ENCODE measurements at places on chromosomes 3 and 15.

GRCh38 chr15:99826157-99826780 is 93.0 kb upstream of the LYSMD4 start:
- no peak for DNase-seq

- no peak for DNase-seq
Observed at GRCh38 chr3:113054552-113054951, 63.8 kb downstream of the GTPBP8 start.

- no peak for DNase-seq
Observed at GRCh38 chr3:112389961-112390360, 57.0 kb downstream of the CD200 start.

DNA sequence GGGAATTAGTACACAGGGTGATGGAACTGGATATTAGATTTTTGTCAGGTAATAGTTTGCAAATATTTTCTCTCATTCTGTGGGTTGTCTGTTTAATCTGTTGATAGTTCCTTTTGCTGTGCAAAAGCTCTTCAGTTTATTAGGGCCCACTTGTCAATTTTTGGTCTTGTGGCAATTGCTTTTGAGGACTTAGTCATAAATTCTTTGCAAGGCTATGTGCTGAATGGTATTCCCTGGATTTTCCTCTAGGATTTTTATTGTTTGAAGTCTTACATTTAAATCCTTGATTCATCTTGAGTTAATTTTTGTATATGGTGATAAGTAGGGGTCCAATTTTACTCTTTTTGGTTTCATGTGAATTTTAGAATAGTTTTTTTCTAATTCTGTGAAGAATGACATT is 111.3 kb downstream of the ARRDC4 start:
- DNase-seq: no peak

GRCh38 chr3:118208642-118209041 is 826.0 kb downstream of the IGSF11 start:
- no peak for DNase-seq

GRCh38 chr3:55286693-55287092 is 200.4 kb downstream of the WNT5A start:
- DNase-seq: no peak

DNA sequence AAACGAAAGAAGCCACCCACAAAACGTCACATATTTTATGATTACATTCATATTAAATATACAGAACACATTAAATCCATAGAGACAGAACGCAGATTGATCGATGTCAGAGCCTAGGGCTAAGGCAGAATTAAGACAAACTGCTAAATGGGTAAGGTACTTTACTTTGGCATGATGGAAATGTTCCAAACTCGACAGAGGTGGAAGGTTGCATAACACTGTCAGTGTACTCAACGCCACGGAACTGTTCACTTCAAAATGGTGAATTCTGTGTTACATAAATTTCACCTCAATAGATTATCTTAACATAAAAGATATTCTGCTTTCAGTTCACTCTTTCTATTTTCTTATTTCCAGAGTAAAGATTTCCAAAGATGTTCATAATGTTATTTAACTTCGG is 158.4 kb downstream of the TBC1D5 start:
- no peak for DNase-seq

GRCh38 chr3:4504340-4505261 is 11.5 kb downstream of the ITPR1 start:
- DNase-seq: peak; percentile 19

DNA sequence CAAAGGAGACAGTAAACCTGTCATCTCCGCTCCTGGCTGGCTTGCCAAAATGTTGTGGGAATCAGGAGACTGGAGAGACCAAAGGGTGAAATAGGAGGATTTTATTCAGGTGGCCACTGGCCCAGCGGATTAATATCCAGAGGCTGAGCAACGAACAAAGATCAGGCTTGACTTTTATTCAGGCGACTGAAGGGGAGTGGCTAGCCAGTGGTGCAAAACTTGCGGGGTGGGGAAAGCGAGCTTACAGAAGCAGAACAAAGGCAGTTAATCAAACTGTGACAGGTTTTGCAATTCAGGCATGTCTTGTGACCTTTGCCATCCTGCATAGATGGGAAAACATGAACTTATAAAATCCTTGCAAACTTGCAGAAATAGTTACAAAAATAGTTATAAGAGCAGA is 19.8 kb upstream of the ACAD9 start:
- no peak for DNase-seq

DNA sequence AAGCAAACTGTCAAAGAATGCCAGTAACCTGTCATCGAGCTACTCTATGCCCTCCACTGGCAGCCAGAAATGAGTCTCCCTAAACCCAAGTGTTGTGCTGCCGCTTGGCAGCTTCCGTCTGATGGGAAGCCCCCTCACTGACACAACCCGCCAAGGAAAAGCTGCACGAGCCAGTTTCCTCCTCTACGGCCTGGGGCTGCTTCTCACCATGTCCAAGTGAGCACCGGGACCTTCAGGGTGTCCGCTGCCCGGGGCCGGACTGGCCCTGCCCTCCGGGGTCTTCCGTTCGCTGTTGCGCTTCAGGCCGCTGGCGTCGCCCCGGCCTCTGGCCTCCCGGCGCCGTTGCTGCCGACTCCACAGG is 490 bp downstream of the TOMM70 start:
- DNase-seq: peak; percentile 3

- DNase-seq: no peak
Observed at GRCh38 chr3:153437666-153438065, 275.6 kb downstream of the RAP2B start.

- DNase-seq: no peak
Observed at GRCh38 chr3:14497321-14497720, 42.8 kb downstream of the GRIP2 start.

GRCh38 chr3:133371181-133371580 is 28.7 kb upstream of the BFSP2 start:
- DNase-seq: no peak

GRCh38 chr3:12413721-12414255 is 70.5 kb upstream of the TSEN2 start:
- DNase-seq: no peak

- DNase-seq: no peak
Observed at GRCh38 chr15:34490417-34491193, 53.0 kb upstream of the GOLGA8A start.

- no peak for DNase-seq
Observed at GRCh38 chr3:16474920-16475319, 38.6 kb downstream of the RFTN1 start.

- DNase-seq: no peak
Observed at GRCh38 chr3:50260942-50261441, 8.0 kb upstream of the SEMA3B start.

GRCh38 chr3:135929670-135930069 is 35.9 kb upstream of the PPP2R3A start:
- no peak for DNase-seq

- peak; percentile 54 for DNase-seq
Observed at GRCh38 chr15:74955796-74956647, 550 bp downstream of the RPP25 start.

DNA sequence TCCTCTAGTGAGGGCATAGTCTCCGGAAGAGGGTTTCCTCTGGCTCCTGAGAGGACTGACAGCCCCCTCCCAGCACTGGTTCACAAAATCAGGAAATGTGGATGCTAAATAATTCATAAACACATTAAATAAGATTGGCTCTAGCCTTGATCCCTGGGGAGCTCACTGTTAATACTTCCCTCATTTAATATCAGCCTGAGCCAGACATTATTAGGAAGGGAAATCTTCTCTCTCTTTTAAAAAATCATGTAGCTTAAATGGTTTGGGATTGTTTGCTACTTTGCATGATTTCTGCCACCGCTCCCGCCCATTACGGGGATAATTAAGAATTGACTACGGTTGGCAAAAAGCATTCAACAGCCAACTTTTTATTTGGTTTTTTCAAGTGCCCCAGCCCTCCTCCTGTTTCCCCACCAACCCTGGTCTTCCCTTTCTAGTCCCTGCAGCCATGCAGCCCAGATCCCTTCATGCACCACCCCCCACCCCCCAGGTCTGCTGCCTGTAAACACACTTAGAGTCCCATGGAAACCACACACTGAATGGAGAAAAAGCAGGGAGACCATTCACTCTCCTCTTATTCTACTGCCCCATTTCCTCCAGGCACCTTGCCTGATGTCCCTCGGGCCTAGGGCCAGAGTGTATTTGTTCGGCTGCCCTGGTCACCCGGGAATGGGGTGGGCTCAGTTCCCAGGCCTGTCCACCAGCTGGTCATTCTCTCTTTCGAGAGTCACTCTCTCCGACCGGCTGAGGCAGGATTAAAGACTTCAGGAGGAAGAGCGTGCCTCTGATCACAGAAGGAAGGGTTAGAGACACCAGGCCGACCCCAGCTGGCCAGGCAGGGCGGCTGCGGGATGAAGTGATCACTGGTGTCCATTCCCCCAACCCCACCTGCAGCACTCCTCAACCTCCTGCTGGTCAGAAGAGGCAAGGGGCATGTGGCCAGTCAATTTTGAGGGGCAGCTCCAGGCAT is 45.1 kb downstream of the SEMA5B start:
- no peak for DNase-seq

DNA sequence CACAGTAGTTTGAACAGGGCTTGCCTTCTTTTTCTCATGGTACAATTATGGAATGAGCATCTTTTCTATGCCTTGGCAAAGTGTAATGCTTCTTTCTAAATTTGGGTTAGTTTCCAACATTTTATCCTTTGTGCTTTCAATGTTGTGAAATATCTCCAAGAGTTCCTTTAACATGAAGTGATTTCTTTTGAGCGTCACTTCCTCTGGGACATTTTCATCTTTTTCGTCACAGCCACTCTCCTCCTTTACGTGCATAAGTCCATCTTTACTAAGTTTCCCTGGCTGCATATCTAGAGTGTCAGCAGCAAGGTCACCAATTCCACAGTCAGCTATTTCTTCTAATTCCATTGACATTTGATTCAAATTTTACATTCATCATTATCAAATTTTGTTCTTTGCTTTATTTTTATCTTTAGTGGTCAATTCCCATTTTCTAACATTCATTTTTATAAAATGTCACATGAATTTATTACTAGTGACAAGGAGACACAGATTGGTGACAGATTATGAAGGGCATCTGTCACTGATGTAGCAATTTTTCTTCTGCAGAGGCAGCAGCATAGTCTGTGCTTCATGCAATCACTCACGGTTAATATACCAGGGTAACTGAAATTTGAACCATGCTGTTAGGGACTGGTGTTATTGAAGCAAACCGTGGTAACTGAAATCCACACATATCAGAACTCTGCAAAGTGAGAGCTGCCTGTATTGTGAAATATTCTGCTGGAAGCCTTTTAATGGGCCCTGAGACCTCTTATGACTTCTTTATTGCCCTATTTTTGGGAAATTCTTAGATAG is 126.5 kb upstream of the THBS1 start:
- no peak for DNase-seq

DNA sequence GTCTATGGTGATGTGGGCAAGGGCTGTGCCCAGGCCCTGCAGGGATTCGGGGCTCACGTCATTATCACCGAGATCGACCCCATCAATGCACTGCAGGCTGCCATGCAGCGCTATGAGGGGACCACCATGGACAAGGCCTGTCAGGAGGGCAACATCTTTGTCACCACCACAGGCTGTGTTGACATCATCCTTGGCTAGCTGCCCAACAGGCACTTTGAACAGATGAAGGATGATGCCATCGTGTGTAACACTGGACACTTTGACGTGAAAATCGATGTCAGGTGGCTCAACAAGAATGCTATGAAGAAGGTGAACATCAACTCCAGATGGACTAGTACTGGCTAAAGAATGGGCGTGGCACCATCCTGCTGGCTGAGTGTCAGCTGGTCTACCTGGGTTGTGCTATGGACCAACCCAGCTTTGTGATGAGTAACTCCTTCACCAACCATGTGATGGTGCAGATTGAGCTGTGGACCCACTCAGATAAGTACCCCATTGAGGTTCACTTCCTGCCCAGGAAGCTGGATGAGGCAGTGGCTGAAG is 6.1 kb upstream of the USP8 start:
- DNase-seq: no peak

DNA sequence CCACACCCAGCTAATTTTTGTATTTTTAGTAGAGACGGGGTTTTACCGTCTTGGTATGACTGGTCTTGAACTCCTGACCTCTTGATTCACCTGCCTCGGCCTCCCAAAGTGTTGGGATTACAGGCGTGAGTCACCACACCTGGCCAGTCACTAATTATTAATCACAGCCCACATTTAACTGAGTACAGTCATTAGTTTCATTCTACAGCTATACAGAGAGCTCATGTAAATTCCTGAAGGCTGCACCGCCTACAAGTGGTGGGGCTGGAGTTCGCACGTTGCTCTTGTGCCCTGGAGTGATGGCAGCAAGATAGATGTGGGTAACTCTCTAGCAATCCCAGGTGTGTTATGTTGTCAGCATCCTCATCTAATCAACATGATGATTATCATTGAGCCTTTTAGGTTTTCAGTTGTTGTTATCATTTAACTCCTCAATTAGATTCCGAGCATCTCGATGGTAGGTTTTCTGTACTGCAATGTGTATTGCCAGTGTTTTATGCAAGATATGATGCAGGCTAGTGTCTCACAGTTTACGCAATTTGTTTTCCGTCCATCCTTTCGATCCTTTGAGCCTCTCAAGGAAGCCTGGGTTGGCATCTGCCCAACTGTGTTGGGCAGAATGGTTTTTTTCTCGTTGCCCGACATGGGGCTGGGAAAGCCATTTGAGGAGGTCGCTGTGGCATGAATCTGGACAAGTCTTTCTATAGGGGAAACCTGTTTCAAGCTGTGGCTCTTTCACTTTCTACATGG is 216.3 kb downstream of the LPP start:
- DNase-seq: no peak

- DNase-seq: no peak
Observed at GRCh38 chr15:27336676-27337075, 365.7 kb downstream of the GABRG3 start.

- DNase-seq: no peak
Observed at GRCh38 chr3:196246612-196247308, 30.4 kb downstream of the SLC51A start.

DNA sequence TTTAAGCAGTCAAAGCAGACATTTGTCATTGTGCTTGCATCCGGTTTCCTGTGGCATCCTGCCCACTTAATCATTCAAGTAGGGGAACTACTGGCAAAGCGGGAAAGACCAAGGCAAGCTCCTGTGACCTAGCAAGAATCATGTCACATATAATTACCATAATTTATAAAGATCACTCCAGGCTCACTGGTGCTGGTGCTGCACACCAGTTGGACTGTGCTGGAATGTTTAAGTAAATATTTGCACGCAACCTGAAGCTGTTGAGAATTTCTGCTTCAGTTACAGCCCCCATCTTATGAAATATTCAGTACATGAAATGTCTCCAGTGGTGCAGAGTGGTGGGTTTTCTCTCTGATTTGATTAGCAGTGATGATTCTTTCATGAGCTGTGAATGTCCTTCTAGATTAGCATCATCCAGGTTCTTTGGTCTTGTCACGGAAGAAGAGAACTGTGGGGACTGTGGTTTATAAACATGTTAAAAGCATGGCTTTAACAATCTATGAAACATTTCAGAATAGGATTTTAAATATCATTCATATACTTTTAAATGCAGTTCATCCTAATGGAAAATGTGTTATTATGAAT is 621.3 kb upstream of the EPHA6 start:
- no peak for DNase-seq
